ENCODE measurements at places on chromosomes 1 and 21.

- no peak for DNase-seq
- no peak overlapping the region for H3K4me3 ChIP-seq
Observed at GRCh38 chr1:117036018-117036461, 24.1 kb upstream of the TTF2 start.

DNA sequence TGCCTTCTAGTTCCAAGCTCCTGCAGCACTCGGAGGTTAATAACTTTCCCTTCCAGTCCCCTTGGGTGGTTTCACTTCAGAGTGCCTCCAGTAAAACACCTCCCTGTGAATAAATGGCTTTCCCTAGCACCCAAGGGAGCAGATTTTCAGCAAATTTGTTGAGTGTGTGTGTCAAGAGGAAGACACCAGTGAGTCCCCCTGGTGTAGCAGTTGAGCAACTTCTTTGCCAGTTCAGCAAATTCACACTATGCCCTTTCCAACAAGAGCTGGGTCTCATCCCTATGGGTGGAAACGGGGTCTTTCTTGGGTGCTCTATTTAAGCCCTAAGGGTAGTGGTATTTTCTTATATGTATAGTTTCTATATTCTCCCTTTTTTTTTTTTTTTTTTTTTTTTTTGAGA is 806 bp upstream of the AADACL4 start:
- H3K4me1 ChIP-seq, result no peaks in the 10 kb centered on the region
- no peak overlapping the region for H3K27ac ChIP-seq
- peaks cover 31% of the 10 kb centered on the region for H3K27me3 ChIP-seq
- no peaks in the 10 kb centered on the region for H3K36me3 ChIP-seq
- H3K4me3 ChIP-seq, result no peak overlapping the region

DNA sequence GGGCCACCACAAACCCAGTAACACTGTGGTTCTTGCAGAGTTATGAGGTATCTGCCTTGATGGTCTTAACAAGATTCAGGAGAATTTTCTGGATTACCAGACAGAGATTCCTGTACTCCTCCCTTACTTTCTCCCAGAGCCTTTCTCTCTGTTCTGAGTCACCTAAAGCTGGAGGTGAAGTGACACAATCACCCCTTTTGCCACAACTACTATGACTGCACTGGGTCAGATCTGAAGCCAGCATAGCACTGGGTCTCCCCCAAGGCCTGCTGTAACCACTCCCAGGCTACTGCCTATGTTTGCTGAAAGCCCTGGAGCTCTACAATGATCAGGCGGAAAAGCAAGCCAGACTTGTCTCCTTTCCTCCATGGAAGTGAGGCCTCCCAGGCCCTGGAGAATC is 156.7 kb upstream of the NEGR1 start:
- H3K27me3 ChIP-seq, result no peaks in the 10 kb centered on the region
- H3K4me3 ChIP-seq, result no peak overlapping the region
- H3K27ac ChIP-seq, result no peak overlapping the region
- H3K36me3 ChIP-seq, result no peaks in the 10 kb centered on the region
- no peaks in the 10 kb centered on the region for H3K4me1 ChIP-seq

DNA sequence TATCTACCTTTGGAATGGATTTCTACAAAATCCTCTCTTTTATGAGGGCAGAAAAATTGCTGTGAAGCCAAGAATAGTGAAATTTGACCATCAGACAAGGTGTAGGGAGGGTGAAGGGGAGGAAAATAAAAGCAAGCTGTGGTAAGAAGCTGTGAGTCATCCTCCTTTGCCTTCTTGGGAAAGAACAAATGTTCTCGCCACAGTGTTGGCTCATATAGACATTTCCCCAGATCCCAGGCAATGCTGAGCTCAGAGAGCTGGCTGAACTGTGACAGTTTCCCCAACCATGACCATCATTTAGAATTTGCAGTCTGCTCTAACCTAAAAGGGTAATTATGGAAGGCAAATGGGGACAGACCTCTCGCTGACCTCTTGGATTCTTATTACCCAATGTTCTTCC is 235.4 kb downstream of the PBX1 start:
- no peak overlapping the region for H3K4me3 ChIP-seq
- no peaks in the 10 kb centered on the region for H3K4me1 ChIP-seq
- no peaks in the 10 kb centered on the region for H3K27me3 ChIP-seq
- H3K36me3 ChIP-seq, result no peaks in the 10 kb centered on the region

DNA sequence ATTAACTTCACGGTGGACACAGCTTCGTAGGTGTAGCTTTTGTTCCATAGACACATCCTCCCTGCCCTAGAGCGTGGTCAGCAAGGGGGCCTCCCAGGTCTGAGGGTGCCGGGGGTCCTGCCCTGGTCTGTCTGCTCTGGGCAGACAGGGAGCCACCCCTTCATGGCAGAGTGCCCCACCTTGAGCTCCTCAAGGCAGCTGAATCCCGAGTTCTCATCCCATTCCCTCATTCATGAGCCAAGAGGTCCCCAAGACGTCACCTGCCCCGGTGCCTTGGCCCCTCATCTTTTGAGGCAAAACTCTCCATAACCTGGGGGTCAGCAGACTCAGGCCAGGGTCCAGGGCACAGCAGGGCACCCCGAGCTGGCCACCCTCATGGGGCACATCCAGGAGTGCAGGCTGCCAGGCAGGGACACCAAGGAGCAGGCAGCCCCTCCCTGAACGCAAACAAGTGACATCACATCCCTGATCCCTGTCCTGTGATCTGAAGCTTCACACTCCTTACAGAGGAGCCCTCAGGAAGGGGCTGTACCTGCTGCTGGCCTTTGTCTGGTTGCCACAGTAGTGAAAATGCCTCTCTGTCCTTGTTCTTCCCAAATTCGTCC is 23.3 kb downstream of the UBASH3A start:
- no peaks in the 10 kb centered on the region for H3K27me3 ChIP-seq
- peaks cover 51% of the 10 kb centered on the region for H3K4me1 ChIP-seq
- no peak for DNase-seq

- no peak for DNase-seq
- no peak overlapping the region for H3K4me3 ChIP-seq
- no peaks in the 10 kb centered on the region for H3K36me3 ChIP-seq
- no peak overlapping the region for H3K27ac ChIP-seq
- no peaks in the 10 kb centered on the region for H3K27me3 ChIP-seq
Observed at GRCh38 chr1:56068908-56069307, 510.5 kb downstream of the PLPP3 start.

GRCh38 chr1:85572574-85572973 is 8.0 kb upstream of the CCN1 start:
- H3K36me3 ChIP-seq, result no peaks in the 10 kb centered on the region
- H3K27ac ChIP-seq, result no peak overlapping the region
- H3K27me3 ChIP-seq, result peaks cover 50% of the 10 kb centered on the region
- DNase-seq, result no peak

DNA sequence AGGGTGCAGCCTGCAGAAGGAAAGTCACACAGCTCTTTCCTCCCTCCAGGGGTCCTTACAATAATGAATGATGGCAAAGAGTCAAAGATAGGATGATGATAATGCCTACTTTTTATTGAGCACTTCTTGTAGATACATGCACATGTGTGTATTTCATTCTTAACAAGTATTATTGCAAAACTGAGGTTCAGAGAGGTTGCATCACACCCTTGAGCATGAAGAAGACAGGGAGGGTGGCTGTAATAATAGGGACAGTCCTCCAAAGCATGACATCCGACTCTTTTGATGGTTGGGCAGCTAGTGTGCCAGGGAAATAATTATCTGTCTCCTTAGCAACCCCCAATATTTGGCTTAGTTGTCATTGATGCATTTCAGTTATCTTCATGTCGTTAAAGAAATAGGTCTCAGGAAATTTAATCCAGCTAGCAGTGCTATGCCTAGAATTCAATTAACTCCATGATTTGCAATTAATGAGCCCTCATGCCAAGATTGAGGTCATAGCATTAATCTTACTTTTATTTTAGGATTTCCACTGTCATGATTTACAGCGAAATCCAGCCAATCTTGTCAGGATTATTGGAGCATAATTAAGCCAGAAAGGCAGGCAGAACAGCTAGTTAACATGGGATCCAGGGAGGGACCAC is 35.0 kb downstream of the DNAJC6 start:
- H3K27me3 ChIP-seq, result no peaks in the 10 kb centered on the region
- no peaks in the 10 kb centered on the region for H3K4me1 ChIP-seq
- no peak for DNase-seq
- H3K36me3 ChIP-seq, result no peaks in the 10 kb centered on the region
- H3K4me3 ChIP-seq, result no peak overlapping the region
- no peak overlapping the region for H3K27ac ChIP-seq

DNA sequence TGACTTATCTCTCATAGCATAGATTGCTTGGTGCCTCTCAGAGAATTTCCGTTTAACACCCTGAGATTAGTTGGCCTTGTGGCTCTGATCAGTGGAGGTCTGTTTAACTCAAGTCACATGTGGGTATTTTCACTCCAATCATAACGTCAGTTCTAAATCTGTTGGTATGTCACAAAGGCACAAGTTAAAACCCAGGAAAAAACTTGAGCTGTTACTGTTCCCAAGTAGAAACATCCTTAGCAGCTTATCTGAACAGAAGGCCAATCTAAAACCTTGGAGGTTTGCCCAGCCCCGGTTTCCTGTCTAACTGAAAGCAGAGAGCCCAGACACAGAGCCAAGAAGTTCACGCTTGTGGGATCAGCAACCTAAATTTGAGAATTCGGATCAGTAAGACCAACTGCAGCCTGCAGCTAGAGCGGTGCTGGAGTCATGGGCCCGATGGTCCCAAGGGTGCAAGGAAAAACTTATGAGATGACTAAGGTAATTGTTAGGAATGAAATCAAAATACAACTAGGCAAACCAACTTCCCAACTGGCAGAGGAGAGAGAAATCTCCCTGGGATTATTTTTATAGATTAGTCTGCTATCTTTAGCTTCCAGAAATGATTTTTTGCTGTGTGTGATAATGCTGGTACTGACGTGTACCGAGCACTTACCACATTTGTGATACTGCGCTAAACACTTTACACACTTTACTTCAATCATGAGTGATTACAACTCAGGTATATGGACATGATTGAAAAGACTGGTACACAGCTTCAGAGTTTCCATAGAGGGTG is 90.2 kb upstream of the C1orf21 start:
- no peak overlapping the region for H3K27ac ChIP-seq
- no peak for DNase-seq
- no peak overlapping the region for H3K4me3 ChIP-seq
- no peaks in the 10 kb centered on the region for H3K27me3 ChIP-seq
- no peaks in the 10 kb centered on the region for H3K36me3 ChIP-seq
- H3K4me1 ChIP-seq, result no peaks in the 10 kb centered on the region

DNA sequence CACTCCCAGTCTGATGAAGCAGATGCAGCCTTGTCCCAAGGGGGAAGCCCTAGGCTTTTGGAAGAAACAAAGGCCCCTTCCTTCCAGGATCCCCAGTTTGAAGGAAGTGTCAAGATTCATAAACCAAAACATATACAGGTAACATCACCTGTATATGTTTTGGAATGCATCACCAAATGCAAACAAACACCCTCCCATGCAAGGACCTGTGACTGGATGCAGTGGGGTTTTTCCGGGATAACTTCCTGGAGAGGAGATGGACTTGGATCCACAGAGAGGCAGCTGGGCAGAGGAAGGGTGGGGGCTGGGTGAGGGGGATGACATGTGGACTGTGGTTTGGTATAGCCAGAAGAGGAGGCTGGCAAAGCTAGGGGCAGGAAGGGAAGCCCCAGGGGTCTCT is 1.5 kb upstream of the PLA2G2F start:
- no peak overlapping the region for H3K4me3 ChIP-seq
- no peaks in the 10 kb centered on the region for H3K36me3 ChIP-seq
- H3K27ac ChIP-seq, result no peak overlapping the region
- DNase-seq, result no peak

- H3K27me3 ChIP-seq, result peaks cover 25% of the 10 kb centered on the region
- no peak overlapping the region for H3K27ac ChIP-seq
- no peaks in the 10 kb centered on the region for H3K4me1 ChIP-seq
Observed at GRCh38 chr1:38938722-38939260, 2.8 kb downstream of the RHBDL2 start.

- peak; percentile 5 for DNase-seq
- no peaks in the 10 kb centered on the region for H3K27me3 ChIP-seq
- H3K27ac ChIP-seq, result no peak overlapping the region
- no peaks in the 10 kb centered on the region for H3K36me3 ChIP-seq
Observed at GRCh38 chr21:24375201-24375600, 1232.1 kb downstream of the MRPL39 start.

DNA sequence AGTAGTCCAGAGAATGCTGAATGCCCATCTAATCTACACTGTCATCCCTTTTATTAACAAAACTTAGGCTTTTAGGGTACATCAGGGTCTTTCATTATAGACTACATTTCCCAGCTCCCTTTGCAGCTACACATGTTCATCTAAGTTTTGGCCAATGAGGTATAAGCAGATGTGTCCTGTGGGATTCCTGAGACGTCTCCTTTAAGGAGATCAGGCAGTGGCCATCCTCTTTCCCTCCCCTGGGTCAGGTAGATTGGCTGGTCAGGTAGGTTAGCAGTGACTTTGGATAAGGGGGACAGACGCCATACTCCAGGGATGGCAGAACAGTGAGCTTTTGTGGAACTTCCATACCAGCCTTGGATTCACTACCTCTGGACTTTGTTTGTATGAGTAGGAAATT is 188.3 kb downstream of the FGGY start:
- H3K4me1 ChIP-seq, result no peaks in the 10 kb centered on the region
- H3K36me3 ChIP-seq, result no peaks in the 10 kb centered on the region
- no peak overlapping the region for H3K4me3 ChIP-seq

GRCh38 chr21:21196087-21196486 is 197.9 kb downstream of the NCAM2 start:
- no peaks in the 10 kb centered on the region for H3K27me3 ChIP-seq
- no peaks in the 10 kb centered on the region for H3K4me1 ChIP-seq
- no peaks in the 10 kb centered on the region for H3K36me3 ChIP-seq
- DNase-seq, result no peak
- no peak overlapping the region for H3K4me3 ChIP-seq
- H3K27ac ChIP-seq, result no peak overlapping the region

- peak overlapping the region; percentile 38 for H3K27ac ChIP-seq
- DNase-seq, result no peak
- H3K4me3 ChIP-seq, result no peak overlapping the region
- peaks cover 2% of the 10 kb centered on the region for H3K4me1 ChIP-seq
- H3K36me3 ChIP-seq, result peaks cover 8% of the 10 kb centered on the region
Observed at GRCh38 chr1:108129999-108130398, 70.1 kb downstream of the SLC25A24 start.

DNA sequence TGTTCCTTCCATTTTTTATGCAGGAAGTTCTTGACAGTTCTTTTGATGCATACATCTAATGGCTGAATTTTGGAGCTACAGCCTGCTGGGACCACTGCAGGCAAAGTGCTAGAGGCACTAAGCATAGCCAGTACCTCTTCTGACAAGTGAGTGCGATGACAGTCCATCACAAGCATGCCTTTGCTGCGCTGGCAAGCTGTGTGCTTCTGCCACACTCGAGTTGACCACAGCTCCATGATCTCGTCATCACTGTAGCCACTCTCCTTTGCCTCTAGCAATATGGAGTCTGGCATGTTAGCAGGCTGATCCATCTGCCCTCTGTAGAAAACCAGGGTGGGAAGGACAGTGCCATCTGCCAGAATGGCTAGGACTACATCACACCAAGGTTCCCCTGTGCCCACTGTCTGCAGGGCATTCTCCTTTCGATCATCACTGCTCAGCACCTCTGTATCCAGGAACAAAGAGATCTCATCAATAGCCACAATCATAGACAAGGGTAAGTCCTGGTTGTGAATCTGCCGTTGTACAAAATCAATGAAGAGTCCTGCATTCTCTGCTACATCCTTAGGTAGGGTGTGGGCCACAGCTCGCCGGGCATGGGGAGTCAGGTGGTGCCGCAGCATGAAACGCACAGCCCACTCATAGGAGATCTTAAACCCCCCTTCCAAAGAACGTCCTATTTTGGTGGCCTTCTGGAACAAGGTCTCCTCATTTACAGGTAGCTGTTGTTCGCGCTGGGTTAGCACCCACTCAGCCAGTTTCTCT is 6.0 kb downstream of the PSMB4 start:
- peak overlapping the region; percentile 20 for H3K27ac ChIP-seq
- no peak overlapping the region for H3K4me3 ChIP-seq
- peaks cover 69% of the 10 kb centered on the region for H3K36me3 ChIP-seq
- H3K4me1 ChIP-seq, result peaks cover 11% of the 10 kb centered on the region

Data from effector memory CD8-positive, alpha-beta T cell (primary cell).